ENCODE measurements at places on chromosomes 7 and 10. TPM values are rescaled to one million over a fixed set of nuclear protein-coding genes. Genes with fewer than 3 reads are reported as not detected.

- no peak for DNase-seq
Measured at GRCh38 chr7:138632826-138633602, 68.1 kb downstream of the SVOPL start.

DNA sequence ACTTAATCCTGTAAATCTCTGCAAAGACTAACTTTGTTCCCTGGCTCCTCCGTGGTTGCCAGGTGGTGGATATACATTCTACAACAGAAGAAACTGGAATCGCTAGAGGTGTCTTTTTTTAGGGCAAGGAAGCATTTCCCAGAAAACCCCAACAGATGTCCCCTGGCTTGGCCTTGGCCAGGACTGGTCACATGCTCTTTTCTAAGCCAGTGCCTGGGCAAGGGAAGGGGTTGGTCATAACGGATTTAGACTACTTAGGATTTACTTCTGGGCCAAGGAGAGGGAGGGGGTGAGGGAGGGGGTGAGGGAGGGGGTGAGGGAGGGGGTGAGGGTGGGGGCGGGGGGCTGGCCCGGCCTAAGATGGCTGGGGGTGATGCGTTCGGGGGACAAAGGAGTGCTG lies 105.7 kb downstream of the SNX10 start:
- DNase-seq, result no peak

- no peak for DNase-seq
Measured at GRCh38 chr7:141717450-141717849, 9.3 kb downstream of the WEE2 start.

GRCh38 chr7:7318601-7319000 lies 136.3 kb downstream of the C1GALT1 start:
- no peak for DNase-seq

- DNase-seq, result no peak
Measured at GRCh38 chr7:21914671-21915070, 31.0 kb downstream of the CDCA7L start.

DNA sequence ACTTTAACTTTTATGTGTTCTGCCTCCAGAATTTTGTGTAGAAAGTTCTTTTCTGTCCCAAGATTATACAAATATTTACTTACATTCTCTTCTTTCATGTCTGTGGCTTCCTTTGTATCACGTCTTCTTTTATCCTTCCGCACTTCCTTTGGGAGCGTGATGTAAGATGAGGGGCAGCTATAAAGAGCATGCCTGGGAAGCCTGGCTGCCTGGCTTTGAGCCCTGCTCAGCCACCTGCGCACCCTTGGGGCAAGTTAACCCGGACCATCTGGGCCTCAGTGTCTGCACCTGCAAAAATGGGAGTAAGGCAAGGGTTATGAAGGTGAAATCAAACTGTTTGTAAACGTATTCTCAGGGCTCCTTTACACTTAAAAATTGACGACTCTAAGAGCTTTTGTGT lies 25.2 kb downstream of the PALD1 start:
- no peak for DNase-seq

GRCh38 chr10:110656612-110657011 lies 12.5 kb downstream of the RBM20 start:
- no peak for DNase-seq

GRCh38 chr7:32477649-32477980 lies 12.6 kb downstream of the LSM5 start:
- DNase-seq, result no peak

DNA sequence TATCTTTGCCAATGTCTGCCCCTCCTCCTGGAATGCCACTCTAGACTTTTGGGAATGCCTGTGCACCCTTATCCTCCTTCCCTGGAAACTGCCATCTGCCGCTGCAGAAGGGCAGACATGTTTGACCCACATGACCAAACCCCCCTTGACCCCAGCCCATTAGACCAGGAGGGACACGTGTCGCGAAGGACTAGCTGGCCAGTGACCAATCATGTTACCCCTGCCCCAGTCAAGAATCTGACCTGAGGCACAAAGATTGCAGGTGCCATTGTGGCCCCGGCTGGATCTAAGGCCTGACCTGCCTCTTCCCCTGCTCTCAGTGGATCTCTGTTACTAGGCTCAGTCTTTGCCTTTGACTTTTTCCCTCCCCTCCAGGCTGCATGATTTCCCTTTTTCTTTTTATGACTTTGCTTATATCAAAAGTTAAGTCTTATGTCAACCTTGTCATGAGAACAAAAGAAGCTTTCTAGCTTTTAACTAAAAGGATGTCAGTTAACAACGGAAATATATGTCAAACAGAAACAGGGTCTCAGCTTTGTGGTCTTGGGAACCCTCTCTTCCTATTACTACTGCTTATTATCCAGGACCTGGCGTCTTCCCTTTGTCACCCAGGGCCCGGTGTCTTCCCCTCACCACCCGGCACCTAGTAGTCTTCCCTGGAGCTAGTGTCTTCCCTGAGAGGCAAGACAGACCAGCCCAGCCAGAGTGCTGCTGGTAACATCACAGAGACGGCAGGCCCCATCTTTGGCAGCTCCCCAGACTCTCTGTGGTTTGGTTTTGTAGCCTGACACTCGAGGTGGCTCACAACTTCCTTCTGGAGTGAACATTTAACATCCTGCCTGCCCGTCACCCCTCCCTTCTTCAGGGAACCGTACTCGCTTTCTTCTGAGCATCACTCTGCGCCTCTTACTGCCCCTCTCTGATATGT lies 24.4 kb upstream of the PPIF start:
- DNase-seq, result no peak

DNA sequence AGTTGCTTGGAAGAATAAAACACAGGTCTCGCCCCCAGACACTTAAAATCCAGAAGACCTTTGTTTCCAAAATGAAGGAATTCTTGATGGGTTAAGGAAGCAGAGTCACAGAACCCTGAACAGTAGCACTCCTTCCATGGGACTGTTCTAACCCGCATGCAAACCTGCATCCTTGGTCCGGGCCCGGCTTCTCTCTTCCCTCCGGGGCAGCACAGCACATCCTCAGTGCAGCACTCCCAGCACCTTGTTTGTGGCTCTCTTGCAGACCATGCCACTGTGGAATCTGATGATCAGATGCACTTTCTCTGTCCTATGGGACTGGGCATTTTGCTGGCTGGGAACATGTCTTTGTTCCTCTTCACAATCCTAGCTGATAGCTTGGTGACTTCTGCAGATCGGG lies 33.5 kb downstream of the INSYN2A start:
- DNase-seq, result no peak

DNA sequence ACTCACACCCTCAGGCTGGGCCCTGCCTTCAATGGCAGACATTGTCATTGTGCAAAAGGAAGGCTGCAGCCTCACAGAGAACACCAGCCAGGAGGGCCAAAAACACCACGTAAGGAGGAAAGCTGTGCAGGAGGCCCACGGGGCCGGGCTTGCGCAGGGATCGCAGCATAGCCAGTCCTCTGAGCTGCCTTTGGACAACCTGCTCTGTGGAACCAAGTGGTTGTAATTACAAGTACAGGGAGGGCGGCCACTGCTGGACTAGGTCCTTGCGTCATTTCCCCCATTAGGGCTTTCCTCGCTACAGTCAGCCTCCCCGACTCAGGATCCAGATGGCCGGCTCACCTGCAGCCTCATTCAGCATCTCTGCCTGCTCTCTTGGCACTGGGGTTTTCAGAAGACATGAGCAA lies 66.9 kb downstream of the FAM53B start:
- no peak for DNase-seq

- DNase-seq, result no peak
Measured at GRCh38 chr10:85447690-85448089, 918.9 kb downstream of the GRID1 start.

DNA sequence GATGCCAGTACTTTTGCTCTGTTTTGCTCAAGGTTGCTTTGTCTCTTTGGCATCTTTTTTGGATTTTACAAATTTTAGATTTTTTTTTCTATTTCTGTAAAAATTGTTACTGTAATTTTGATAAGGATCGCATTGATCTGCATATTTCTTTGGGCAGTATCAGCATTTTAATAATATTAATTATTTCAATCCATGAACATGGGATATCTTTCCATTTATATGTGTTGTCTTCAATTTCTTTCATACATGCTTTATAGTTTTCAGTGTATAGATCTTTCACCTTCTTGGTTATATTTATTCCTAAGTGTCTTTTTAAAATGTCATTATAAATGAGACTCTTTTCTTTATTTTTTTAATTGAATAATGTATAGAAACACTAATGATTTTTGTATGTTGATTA lies 301.6 kb upstream of the SEMA3D start:
- no peak for DNase-seq

DNA sequence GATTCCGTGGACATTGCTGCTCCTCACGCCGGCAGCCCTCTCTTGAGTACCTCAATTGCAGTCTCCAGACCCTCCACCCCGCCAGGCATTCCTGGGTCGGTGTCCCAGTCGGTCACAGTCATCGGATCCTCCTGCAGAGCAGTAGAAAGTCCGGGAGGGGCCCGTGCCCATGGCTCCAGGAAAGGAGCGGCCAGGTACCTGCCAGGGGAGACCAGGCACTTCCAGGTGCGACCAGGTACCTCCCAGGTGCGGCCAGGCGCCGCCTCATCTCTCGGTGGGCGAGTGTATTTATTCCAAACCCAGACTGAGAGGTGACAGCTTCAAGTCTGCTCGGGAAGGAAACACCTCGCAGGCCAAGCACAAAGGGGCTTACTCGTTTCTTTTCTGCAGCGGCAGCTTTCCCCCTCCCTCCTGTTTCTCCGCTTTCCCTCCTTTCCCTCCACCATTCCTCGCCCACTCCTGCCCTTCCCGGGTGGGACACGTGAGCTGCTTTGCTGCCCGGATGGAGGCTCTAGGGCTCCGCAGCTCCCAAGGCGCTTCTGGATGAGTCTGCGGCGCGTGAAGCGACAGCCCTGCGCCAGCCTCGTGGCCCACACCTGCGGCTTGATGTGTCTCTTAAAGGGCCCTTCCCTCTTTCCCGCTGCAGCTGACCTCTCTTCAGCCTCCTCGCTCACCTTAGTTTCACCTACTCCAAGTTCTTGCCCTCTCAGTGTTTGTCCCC lies 39.4 kb upstream of the AGK start:
- peak; percentile 14 for DNase-seq

DNA sequence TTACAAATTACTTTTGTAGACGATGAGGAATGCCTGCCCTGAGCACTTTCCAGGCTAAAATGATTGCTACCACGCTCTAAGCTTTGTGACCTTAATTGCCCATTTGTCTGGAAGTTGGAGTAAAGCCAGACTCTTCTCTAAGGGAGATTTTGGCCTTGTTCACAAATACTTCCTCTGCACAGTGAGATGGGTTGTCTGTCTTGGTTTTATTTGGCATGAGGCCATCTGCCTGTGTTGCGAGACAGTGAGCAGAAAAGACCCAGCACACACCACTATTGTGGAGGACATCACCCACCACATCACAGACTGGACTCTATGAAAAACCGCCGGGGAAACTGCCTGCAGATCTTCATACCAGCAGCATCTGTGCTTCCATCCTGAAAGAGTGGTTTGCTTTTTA lies 138.4 kb downstream of the BICC1 start:
- DNase-seq, result no peak

GRCh38 chr10:122709971-122710370 lies 10.3 kb upstream of the C10orf120 start:
- no peak for DNase-seq

DNA sequence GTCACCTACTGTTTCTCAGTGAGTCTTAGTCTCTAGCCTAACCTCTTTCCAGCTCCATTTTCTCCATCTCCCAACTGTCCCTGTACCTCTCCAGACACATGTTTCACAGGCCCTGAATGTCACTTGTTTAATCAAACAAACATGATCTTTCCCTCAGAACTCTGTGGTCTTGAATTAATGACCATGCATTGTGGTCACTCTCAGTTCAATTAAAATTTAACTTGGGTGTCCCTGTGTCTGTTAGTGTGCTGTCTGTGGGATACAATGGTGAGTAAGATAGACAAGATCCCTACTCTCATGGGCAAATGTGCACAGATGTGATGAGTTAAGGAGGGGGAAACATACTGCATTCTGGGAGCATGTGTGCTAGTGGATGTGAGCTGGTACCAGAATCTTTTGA lies 65.0 kb downstream of the RBM33 start:
- no peak for DNase-seq

- DNase-seq, result no peak
Measured at GRCh38 chr10:96671211-96671890, 49.0 kb downstream of the PIK3AP1 start.

DNA sequence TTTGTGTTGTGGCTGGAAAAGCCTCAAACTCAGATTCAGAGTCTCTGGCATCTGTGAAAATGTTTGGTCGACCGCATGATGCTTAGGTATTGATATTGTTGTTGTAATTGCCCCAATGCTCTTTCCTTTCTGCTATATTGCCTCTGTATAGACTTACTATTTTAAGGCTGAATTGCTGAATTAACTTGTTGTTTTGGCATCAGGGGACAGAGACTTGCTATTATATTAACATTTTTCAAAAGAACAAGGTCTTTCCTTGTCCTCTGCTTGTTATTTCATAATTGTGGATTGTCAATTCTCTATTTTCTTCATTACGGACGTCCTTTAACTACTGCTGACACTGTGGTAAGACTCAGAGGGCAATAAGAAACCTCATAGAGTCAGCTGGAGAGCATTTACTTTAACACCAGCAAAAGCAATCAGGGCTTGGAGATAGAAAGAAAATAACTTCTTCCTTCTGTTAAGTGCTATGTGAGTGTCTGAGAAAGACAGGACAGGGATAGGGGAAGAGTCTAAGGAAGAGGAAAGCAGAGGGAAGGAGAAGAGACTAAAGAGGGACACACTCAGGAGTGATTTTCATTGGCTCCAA lies 17.6 kb downstream of the CPED1 start:
- DNase-seq, result no peak

- DNase-seq, result no peak
Measured at GRCh38 chr10:77981281-77981680, 48.0 kb downstream of the POLR3A start.

- no peak for DNase-seq
Measured at GRCh38 chr10:6123532-6123931, 34.7 kb downstream of the RBM17 start.

- no peak for DNase-seq
Measured at GRCh38 chr7:11988186-11988585, 156.2 kb upstream of the THSD7A start.

DNA sequence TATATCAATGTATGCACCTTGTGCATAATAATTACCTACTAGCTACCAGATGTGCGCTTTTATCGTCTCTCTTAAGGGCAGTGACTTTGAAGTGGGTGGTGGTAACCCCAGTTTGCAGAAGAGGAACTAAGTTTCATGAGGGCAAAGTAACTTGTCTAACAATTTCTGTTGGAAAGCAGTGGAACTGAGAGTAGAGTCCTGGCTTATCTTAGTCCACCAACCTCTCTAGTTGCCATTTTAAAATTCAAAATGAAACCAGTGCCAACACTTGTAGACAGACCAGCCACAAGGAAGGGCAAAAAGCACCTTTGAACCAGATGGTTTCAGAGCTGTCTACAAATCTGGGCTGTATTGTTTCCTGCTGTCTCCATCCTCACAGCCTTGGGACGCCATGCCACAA lies 32.0 kb upstream of the RBM20 start:
- DNase-seq, result no peak

- no peak for DNase-seq
Measured at GRCh38 chr7:69078997-69079769, 519.1 kb upstream of the AUTS2 start.

GRCh38 chr7:69845721-69846495 lies 247.6 kb downstream of the AUTS2 start:
- no peak for DNase-seq

The TSPAN12 gene
- not detected for total RNA-seq

The ABCC2 gene
- total RNA-seq, result 2.9 TPM

The FAM180A gene
- total RNA-seq, result not detected

The ZNF316 gene
- 43.8 TPM for total RNA-seq

The PLEKHS1 gene
- 0.07 TPM for total RNA-seq

The MYOZ1 gene
- not detected for total RNA-seq

The GPR22 gene
- total RNA-seq, result not detected

The PLCE1 gene
- not detected for total RNA-seq

The SFR1 gene
- 12.3 TPM for total RNA-seq

The LHFPL3 gene
- total RNA-seq, result not detected

The CNNM1 gene
- 0.02 TPM for total RNA-seq

The PYROXD2 gene
- total RNA-seq, result 12.9 TPM
